CD4-positive, alpha-beta T cell (primary cell): ENCODE measurements at places on chromosomes 3 and 15. TPM values are rescaled to one million over a fixed set of nuclear protein-coding genes. Genes with fewer than 3 reads are reported as not detected.

DNA sequence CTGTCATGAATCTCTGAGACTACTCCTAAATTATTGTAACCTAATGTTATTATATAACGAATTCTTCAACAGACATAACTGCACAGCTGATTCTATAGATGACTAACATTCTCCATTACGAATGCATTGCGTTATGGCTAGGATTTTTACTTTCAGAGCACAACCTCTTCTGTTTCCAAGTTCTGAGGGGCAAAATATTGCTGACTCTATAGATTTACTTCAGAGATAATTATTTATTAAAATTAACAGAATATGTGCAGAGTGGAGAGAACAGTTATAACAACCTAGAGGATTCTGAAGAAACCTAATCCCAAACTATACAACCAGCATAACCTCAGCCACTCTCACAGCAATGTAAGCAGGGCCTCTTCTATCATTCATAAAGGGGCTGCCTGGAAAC, 25.9 kb downstream of the SLITRK3 start:
- no peak overlapping the region for H3K4me3 ChIP-seq
- DNase-seq, result no peak

GRCh38 chr15:67101911-67102598, 36.7 kb downstream of the SMAD3 start:
- H3K27ac ChIP-seq, result peak overlapping the region; percentile 82
- peaks cover 98% of the 10 kb centered on the region for H3K4me1 ChIP-seq
- H3K36me3 ChIP-seq, result peaks cover 8% of the 10 kb centered on the region
- no peaks in the 10 kb centered on the region for H3K27me3 ChIP-seq
- H3K4me3 ChIP-seq, result peak overlapping the region; percentile 27

The LRRC34 gene
- 0.22 TPM for total RNA-seq

DNA sequence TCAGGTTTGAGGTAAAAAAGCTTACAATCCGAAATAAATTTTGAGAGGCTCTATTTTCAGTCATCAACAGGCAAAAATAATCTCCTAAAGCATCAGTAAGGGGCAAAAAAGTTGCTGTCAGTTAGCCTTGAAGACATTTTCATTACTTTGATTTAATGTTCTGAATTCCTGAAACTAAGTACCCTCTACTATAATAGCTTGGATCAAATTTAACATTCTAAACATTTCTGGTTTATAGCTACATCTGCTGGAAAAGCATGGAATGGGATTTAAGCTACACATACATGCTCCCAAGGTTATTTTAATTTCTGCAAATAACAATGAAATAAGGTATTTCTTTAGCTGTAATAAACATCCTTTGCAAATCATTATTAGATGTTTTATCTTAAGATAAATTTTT, 245.4 kb downstream of the ULK4 start:
- DNase-seq, result no peak
- no peaks in the 10 kb centered on the region for H3K4me1 ChIP-seq
- H3K4me3 ChIP-seq, result no peak overlapping the region
- no peak overlapping the region for H3K27ac ChIP-seq
- no peaks in the 10 kb centered on the region for H3K27me3 ChIP-seq

DNA sequence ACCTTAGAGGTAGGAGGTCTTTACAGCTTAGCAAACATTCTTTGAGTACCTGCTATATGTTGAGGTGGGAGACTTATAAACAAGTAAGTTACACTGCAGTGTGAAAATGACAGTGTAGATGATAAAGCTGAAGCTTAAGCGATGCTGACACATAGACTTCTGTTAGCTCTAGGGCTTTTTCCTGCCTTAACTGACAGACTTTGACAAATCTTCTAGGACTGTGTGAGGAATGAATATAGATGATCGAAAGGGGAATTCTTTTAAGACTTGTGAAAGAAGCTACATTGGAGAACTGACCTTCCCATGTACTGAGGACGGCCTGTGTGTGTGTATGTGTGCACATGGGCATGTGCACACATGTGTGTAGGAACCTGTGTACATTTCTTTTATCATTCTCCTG, 22.7 kb downstream of the BOC start:
- H3K4me3 ChIP-seq, result no peak overlapping the region
- H3K27ac ChIP-seq, result no peak overlapping the region
- no peak for DNase-seq
- H3K36me3 ChIP-seq, result no peaks in the 10 kb centered on the region
- H3K27me3 ChIP-seq, result no peaks in the 10 kb centered on the region

The CCDC54 gene
- total RNA-seq, result not detected

The NLGN1 gene
- total RNA-seq, result not detected

The ALDH1A2 gene
- not detected for total RNA-seq
